Germinal center (tissue), 1 donor: ENCODE measurements at places on chromosomes 11 and 22.
A peak's percentile ranks its signal among the peaks of the same experiment; 100 is the strongest.

DNA sequence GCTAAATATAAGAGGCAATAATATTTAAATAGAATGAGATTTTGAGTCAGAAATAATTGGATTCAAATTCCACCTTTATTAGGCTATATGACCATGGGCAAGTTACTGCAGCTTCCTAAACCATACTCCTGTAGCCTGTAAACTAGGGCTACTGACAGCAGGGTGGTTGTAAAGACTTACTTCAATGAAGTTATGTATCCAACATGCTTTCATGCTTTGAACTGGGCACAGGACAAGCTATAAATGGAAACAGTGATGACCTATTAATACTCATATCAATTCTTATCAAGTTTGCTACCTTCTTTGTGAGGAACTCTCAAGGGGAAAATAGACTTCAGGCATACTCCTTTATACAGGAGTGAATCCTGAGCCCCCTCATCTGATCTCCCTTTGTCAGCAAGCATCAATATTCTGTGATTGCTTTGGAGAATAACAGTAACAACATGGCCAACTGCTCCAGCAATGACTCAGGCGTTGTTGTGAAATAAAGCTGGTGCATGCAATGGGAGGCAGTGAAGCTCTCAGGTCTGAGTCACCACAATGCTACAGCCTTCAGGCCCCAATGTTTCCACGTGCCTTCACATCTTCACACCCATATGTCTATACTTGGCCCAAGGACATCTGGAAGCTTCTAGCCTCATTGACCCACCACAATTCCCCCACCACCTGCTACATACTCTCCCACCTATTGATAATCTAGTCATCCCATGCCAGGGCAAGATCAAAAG lies 102.5 kb downstream of the KCNA4 start:
- no peak for DNase-seq

- no peak for DNase-seq
Measured at GRCh38 chr11:31790649-31791048, 20.5 kb downstream of the PAX6 start.

DNA sequence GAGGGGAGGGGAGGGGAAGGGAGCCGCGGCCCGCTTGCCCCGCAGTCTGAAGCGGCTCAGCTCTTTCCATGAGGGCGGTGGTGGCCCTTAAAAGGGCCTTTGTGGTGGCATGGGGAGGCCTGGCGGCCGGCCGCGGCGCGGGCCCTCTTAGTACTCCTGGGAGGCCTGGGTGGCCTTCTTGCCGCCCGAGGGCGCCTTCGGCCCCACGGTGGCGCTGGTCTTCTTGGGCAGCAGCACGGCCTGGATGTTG lies 6.9 kb downstream of the DPAGT1 start:
- no peak for DNase-seq

- DNase-seq, result no peak
Measured at GRCh38 chr22:49720279-49720959, 107.3 kb downstream of the BRD1 start.

GRCh38 chr22:21752276-21752675 lies 16.7 kb upstream of the YPEL1 start:
- no peak for DNase-seq

- no peak for DNase-seq
Measured at GRCh38 chr11:122593473-122594420, 61.8 kb upstream of the UBASH3B start.

- peak; percentile 77 for DNase-seq
Measured at GRCh38 chr11:125404811-125405790, 91.0 kb downstream of the FEZ1 start.

GRCh38 chr11:2763984-2764383 lies 64.2 kb upstream of the KCNQ1OT1 start:
- DNase-seq, result no peak

DNA sequence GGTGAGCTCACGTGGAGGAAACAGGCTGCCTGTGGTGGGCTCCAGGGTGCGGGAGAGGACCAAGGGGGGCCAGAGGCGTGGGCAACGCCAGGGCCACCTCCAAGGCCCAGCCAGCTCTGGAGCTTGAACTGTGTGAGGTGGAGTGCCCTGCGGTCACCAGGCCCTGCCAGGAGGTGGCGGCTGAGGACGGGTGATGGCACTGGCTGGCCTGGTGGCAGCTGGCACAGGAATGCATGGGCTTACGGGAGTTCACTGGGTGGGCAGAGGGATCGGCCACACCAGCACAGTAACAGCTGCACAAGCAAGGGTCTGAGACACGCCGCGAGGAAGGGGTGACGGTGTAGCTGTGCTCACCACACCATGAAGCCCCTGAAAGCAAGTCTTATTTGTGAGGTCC lies 15.8 kb downstream of the TOLLIP start:
- DNase-seq, result no peak

DNA sequence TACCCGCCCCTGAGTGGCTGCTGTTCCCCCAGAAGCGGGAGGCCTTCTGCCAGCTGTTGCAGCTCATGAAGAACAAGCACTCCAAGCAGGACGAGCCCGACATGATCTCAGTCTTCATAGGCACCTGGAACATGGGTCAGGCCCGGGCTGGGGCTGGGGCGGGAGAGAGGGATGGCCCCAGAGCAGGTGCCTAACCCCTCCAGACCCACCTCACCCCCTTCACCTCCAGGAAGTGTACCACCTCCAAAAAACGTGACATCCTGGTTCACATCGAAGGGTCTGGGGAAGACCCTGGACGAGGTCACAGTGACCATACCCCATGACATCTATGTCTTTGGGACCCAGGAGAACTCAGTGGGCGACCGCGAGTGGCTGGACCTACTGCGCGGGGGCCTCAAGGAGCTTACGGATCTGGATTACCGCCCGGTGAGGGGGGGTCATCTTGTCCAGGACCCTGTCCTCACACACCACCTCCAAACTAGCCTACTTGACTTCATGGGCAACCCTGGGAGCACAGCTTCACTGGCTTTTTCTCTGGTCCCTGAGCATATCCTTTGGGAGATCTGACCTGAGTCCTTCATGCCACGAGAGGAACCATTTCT lies 6.3 kb downstream of the INPPL1 start:
- DNase-seq, result no peak

DNA sequence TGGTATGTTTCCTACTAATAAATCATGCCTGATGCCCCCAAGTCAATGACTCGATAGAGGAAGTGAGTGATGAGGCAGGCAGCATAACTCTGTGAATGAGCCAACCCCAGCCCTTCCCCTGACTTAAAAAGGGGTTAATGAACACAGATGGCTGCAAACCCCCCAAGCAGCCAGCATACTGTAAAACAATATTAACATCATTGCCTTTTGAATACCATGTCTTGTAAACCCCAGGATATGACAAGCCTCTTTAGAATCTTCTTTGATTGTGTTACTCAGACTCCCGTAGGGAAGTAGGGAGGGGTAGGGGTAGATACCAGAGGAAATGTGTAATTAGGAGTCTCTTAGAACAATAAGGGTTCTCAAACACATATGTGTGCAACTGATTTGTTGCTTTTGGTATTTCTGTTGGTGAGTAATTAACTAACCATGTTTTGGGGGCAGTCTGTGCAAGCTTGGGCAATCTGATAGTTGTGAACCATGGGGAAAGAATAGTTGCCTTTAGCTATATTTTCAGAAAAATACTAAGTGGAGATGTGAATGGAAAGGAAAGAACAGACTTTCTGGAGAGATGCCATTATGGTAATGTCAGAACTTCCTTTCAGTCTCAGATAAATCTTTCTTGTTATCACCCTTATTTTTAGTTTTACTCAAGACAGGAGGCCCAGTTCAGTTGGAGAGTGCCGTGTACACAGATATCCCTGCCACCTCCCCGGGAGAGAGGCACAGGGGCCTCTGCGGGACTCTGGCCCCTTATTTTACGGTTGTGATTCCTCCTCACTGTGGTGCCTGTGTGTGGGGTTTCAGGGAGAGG lies 701.8 kb downstream of the NTM start:
- no peak for DNase-seq

- DNase-seq, result no peak
Measured at GRCh38 chr11:128394431-128395089, 192.8 kb downstream of the ETS1 start.

DNA sequence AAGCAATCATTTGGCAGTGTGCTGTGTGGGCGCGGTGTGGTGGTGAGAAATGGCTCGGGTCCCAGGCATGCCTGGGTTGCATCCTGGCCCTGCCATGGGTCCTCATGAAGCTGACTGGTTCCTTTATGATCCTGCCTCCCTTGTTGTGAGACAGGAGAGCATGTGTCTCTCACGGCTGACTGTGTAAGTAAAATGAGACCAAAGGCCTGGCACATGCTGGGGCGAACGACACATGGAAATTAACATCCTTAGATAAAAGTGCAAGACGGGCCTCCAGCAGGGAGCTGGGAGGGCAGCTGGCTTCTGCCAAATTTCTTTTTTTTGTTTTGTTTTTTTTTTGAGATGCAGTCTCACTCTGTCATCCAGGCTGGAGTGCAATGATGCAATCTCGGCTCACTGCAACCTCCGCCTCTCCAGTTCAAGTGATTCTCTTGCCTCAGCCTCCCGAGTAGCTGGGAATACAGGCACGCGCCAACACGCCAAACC lies 9.4 kb upstream of the FBLN1 start:
- DNase-seq, result no peak

GRCh38 chr11:65573391-65574079 lies 1.2 kb downstream of the FAM89B start:
- DNase-seq, result no peak

GRCh38 chr22:41030891-41031290 lies 61.5 kb upstream of the EP300 start:
- no peak for DNase-seq

GRCh38 chr11:12376259-12377081 lies 901 bp upstream of the PARVA start:
- DNase-seq, result no peak

- no peak for DNase-seq
Measured at GRCh38 chr11:17378655-17379054, 9.8 kb downstream of the KCNJ11 start.

- DNase-seq, result no peak
Measured at GRCh38 chr11:130671801-130672700, 223.6 kb downstream of the ADAMTS15 start.

- DNase-seq, result no peak
Measured at GRCh38 chr11:28114731-28115130, 6.5 kb downstream of the METTL15 start.

DNA sequence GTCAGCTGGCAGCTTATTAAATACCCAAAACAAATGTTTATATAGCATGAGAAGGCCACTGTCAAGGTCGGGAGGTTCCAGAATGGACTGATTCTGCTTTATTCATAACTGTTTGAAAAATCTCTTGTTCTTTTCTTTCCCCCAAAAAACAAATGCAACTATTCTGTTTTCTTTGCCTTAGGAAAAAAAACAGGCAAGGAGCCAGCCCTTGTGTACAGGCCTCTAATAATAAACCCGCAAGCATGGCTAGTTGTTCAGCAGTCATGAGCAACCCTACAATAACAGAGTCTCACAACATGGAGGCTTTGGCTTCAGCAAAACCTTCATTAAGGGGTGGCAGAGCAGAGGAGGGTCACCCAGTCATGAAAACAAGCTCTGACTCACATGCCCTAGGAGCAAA lies 191.7 kb downstream of the KIRREL3 start:
- no peak for DNase-seq

DNA sequence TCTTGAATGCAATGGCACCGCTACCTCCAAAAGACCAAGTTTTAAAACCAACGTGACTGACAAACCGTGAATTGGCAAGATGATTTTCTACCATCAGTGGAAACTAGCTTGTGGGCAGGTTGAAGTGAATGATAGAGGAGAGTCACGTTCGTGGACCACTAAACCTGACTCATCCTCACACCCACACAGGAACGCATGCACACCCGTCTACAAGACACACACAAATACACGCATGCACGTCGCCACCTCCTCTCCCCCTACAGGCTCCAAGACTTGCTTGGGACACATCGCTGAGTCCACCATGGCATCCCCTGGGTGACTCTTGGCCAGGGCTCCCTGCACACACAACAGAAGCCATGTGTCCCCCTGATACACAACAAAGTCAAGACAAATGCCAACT lies 14.4 kb downstream of the TMPRSS6 start:
- DNase-seq, result no peak

DNA sequence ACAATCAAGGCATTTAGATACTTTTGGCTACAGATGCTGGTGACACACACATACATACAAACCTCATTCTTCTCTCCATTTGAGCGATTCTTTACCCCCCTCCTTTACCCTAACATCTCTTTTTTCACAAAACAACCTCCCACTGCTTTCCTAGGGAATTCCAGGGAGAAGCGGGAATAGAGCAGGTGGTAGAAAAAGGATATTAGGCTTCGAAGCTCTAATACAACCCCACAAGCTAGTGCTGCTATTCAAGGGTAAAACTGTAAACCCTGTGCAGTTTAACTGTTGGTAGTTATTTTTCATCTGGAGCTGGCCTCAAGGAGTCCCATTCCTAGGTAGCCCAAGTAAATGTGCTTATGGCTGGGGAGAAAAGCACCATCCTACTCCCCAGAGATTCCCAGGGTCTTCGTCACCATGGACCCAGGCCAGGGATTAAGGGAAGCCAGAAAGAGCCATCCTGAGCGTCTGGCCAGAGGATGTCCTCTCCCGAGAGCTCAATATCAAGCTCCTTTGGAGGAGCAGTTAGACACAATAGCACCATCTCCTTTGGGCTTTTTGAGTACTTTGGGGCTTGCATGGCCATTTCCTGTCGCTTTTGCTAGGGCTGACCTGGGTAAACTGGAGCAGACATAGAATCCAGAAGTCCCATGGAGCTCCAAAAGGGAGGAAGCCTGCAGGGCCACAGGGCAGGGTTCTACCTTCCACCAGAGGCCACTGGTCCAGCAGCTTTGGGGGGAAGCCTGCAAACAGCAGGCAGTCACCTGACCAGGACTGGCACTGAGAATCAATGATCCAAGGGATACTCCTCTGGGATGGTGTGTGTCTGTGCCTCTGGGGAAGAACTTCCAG lies 3.1 kb downstream of the MAML2 start:
- no peak for DNase-seq

DNA sequence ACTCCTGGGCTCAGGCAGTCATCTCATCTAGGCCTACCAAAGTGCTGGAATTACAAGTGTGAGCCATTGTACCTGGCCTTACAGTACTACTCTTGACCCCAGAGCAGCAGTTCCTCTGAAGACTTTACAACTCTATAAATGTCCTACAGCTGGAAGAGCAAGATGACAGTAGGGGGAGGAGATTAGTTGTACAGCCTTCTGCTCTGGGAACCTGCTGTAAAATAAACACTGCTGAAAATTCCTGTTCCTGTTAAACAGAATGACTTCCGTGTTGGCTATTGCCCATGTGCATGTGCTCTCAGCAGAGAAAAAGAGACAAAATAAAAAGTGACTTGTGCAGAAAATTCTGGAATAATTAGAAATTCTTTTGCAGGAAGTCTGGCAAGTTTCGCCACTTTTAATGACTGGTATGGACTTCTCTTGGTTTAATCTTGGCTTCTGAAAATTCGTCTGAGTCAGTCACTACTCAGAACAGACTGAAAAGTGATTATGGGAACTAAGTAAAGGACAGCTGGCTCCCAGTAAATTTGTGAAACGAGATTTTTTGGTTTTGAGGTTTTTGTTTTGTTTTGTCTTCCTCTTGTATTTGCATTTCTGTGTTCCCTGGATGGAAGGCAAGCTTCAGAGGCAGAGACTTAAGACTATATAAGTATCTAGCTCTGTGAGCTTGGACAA lies 955.7 kb downstream of the DLG2 start:
- no peak for DNase-seq
